NCI-H1092 treated with DMSO at 0.1 percent for 48 hours (cell line): ENCODE measurements at places on chromosomes 6 and 20.

DNA sequence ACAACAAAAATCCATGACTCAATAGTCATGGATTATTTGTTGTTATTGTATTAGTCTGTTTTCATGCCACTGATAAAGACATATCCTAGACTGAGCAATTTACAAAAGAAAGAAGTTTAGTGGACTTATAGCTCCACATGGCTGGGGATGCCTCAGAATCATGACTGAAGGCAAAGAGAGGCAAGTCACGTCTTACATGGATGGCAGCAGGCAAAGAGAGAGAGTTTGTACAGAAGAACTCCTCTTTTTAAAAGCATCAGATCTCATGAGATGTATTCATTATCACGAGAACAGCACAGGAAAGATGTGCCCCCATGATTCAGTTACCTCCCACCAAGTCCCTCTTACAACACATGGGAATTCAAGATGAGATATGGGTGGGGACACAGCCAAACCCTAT lies 144.3 kb upstream of the PLCB4 start:
- DNase-seq = no peak

GRCh38 chr20:48760403-48760983 lies 67.3 kb downstream of the PREX1 start:
- no peak for DNase-seq

- no peak for DNase-seq
Measured at GRCh38 chr6:231779-232178, 60.5 kb upstream of the DUSP22 start.

GRCh38 chr6:100320686-100321085 lies 144.0 kb downstream of the SIM1 start:
- DNase-seq = no peak

- DNase-seq = no peak
Measured at GRCh38 chr20:21564127-21564773, 50.4 kb upstream of the NKX2-2 start.

- DNase-seq = no peak
Measured at GRCh38 chr6:15523679-15524630, 138.9 kb downstream of the DTNBP1 start.

GRCh38 chr6:114346451-114346850 lies 3.6 kb upstream of the HS3ST5 start:
- DNase-seq = no peak

DNA sequence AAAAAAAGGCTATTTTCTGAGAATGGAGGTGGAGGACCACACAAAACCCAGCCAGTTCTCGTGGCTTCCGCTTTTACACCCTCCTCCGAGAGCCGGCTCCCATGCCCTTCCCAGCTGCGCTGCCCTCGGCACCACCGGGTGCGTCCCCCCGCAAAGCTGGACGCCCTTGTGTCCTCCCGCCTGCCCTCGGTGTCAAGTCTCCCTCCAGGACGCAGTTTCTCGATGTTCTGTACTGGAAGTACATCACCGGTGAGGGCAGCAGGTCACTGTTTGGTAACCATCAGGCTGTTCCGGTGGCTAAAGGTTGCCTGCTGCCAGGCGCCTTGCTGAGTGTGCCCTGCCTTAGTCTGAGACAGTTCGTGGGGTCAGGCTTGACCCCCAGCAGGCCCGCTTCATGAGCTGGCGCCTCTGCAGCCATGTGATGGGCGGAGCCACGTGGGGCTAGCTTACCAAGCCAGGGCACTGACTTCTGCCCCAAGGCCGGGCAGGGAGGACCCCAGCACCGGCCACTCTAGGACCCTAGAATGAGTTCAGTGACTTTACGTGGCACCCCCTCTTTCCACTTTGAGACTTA lies 34.6 kb downstream of the RREB1 start:
- DNase-seq = no peak

- no peak for DNase-seq
Measured at GRCh38 chr20:295804-296203, 1.6 kb upstream of the ZCCHC3 start.

- DNase-seq = no peak
Measured at GRCh38 chr6:33390767-33391277, 801 bp upstream of the KIFC1 start.

- no peak for DNase-seq
Measured at GRCh38 chr20:25197183-25197869, 1.8 kb downstream of the ENTPD6 start.

GRCh38 chr6:91094806-91095475 lies 508.1 kb upstream of the MAP3K7 start:
- no peak for DNase-seq

DNA sequence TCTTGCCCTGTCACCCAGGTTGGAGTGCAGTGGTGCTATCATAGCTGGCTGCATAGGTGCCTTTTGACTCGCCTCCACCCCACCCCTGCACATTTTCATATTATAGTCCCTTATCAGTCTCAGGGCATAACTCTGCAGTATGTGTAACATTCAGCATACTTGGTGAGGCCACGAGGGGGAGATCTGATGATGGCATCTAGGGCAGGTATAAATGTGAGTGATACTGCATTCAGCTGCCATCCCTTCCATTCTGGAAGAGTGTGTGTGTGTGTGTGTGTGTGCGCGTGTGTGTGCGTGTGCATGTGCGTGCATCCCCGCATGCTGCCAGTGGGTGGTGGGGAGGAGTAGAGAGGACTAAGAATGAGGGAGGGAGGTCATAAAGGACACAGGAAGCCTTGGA lies 81.4 kb downstream of the JARID2 start:
- DNase-seq = no peak

DNA sequence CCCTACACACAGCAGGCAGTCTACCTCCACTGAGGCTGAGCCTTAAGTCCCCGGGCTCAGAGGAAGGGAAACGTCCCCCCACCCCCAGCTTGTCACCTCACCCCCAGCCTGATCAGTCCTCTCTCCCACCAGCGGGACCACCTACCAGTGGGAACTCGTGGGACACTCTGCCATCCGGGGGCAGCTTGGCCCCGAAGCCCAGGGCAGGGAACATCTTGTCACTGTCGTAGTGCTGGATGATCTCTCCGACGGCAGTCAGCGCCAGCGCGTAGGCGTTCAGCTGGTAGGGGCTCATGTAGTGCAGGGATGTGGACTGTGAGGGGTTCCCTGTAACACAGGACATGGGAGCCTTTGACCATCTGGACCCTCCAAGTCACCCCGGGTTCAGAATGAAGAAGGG lies 48.6 kb downstream of the RAB44 start:
- no peak for DNase-seq

GRCh38 chr20:33793011-33793931 lies 17.9 kb upstream of the CHMP4B start:
- DNase-seq = no peak

DNA sequence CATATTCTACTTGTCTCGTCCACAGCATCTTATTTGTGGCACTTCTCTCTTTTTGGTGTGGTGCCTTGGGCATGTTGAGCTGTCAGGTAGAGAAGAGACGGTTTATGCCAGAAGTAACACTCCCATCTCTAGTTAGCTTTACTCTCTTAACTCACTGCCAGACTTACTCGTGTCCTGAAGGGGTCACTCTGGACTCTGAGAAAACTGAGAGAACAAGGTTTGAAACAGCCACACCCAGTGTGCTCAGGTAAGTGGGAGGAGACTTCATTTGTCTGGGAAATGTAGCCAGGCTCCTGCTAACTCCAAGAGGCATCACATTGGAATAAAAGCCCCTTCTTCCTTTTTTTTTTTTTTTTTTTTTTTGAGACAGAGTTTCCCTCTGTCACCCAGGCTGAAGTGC lies 360.8 kb downstream of the QKI start:
- no peak for DNase-seq

DNA sequence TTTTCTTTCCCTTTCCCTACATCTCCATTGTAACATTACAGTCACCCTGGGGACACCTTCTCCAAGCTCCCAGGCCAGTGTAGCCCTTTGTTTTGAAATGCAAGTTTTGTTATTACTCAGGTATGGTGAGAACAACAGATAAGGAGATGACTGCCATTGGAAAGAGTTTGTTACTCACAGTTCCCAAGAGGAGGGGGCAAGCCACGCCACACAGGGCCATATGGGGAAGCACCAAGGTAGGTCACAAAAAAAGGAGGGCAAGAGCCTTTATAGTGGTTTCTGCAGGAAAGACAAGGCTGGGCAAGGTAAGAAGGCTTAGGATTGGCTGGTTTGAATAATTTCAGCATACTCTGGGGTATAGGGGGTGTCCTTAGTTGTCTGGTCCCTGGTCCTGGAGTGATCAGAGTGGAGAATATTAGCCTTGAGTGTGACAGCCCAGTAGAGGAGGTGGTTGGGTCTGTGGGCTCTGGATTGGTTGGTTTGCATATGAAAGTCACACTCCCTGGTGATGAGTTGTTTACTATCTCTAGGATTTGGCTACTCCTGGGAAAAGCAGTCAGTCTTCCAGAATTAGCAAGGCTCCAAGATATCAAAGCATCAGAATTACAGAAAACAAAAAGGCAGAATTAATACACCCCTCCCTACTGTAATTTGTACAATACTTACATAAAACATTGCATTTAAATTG lies 33.1 kb upstream of the SMLR1 start:
- no peak for DNase-seq

DNA sequence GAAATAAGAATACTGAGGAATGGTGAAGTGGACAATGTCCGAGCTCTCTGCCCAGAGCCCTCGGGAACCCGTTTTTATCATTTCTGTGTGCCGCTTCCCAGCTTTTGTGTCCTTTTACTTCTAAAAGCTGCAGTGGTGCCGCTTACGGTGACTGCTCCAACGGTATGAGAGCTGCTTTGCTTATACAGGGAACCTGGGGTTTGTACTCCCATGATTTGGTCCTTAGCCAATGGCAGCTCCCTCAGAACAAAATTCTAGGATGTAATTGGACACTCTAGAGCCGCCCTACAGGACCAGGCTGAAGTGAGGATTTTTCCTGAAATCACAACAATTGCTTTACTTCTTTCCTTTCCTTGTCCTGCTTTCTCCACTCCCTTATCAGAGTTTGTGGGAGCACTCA lies 24.2 kb upstream of the PCSK2 start:
- DNase-seq = no peak

DNA sequence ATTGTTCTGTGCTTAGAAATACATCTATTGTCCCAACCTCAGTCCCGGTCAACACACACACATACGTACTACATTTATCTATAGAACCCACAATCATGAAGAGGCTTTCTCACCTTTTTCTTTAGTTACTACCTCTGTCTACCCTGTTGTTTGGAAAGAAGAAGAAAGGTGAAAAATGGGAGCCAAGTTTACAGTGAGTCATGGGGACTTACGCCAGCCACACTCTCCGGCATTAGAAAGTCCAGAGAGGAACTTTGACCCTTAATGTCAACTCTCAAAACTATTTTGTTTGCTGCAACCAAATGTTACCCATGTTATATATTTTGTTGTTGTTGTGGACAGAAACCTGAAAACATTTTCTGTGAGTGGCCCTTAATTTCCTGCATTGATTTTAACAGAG lies 259.1 kb downstream of the ZFAND3 start:
- DNase-seq = no peak

DNA sequence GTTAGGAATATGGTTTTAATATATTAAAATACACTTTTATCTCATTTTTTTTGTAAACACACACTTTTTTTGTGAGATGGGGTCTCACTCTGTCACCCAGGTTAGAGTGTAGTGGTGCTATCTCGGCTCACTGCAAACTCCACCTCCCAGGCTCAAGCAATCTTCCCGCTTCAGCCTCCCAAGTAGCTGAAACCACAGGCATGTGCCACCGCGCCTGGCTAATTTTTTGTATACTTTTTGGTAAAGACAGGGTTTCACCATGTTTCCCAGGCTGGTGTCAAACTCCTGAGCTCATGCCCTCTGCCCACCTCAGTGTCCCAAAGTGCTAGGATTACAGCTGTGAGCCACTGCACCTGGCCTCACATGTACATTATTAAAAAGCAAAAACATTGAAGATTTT lies 10.8 kb downstream of the IPCEF1 start:
- DNase-seq = no peak

DNA sequence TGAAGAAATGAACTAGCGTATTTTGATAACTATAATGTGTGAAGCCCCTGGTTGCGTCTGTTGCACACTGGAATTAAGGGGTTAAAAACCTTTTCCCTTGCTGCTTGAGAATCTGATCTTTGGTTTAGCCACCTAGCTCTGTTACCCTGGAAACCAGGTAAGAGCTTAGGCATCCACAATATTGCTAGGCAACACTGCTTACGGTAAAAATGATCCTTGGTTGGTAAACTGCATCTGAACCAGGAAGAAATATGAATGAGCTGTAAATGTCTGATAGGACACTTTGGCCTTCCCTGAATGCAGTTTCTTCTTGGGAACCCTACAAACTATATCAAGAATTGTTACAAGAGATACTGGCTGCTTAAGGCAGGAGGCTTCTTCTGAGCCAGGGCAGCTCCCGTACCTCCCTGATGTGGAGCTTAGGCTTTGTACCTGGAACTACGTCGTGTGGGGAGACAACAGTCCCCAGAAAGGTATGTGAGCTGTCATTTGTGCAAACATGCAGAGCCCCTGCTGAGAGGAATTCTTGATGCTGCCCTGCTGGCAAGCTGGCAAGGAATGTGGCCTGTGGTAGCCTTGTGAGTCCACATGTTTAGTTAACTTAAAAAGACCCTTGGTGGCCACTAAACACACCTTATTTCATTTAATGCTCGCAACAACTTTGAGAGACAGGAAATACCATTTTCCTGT lies 18.4 kb downstream of the UBE3D start:
- no peak for DNase-seq

GRCh38 chr6:1027109-1027794 lies 284.6 kb upstream of the FOXQ1 start:
- no peak for DNase-seq

DNA sequence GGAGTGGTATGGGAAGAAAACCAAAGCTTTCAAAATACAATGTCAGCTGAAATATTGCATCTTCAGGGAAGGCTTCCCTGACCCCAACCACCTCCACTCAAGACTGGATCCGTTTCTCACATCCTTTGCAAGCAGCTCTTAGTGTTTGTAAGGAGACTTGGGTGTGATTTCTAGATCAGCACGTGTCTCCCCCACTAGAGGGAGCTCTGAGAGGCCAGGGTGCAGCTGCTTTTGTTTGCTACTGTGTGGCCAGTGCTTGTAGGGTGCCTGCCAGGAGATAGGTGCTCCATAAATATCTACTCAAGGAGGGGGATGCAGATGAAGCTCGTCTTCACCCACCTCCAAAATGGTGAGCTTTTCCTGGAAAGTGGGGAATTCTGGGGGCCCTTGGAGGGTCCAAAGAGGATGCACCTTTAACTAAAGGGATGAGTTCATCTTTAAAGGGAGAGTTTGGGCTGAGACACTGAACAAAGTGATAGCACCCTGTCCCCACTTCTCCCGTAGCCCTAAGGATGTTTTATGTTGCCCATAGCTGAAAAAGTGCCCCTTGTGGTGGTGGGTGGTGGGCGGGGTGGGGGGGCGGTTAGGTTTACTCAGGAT lies 52.6 kb upstream of the MAFB start:
- peak; percentile 7 for DNase-seq

DNA sequence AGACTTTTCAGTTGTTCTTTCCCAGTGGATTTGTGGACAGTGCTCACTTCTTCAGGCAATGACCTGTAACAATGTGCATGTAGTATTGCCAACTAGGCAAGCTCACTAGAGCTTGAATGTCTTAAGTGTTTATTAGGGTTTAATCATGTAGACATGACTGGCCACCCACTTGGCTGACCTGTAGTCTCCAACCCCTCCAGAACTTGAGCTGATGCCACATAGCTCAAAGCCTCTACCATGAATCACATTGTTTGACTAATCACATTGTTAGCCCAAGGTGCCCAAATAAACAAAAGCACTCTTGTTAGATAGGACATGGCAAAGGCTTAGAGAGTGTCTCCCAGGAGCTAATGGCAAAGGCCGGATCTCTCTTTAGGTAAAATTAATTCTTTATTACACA lies 272.7 kb downstream of the GRIK2 start:
- peak; percentile 11 for DNase-seq

- no peak for DNase-seq
Measured at GRCh38 chr6:95352064-95352795, 225.1 kb upstream of the MANEA start.
